ENCODE measurements at places on chromosomes 11 and 22.

GRCh38 chr11:32366666-32367065, 68.7 kb downstream of the WT1 start:
- no peak for DNase-seq

DNA sequence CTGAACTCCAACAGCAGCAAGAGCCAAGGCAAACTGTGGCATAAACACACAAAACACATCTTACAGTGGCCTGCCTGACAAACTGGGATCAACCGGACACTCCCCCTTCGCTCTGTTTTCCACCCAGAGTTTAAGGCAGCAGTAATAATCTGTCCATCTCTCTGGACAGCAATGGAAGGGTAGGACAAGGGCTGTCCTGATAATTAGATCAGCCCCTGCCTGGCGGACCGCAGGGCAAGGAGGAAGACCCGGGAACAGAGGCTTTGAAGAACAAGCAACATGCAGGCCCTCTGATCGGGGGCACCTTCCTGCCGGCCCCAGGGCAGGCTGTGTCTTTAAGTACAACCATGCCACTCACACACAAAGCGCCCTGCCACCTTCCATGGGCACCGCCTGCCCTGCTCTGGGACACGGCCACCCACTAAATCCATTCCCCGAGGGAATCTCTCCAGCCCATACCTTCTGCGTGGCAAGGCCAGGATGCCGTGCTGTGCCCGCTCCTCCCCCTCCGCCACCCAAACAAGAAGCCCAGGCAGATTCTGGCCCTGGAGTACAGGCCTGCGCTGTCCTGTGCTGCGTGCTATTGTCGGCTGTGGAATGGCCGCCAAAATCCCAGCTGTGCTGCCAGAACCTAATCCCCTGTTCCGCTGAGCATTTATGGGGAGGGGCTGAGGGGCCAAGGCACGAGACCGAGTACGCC, 38.8 kb downstream of the NUMA1 start:
- DNase-seq: peak; percentile 15

DNA sequence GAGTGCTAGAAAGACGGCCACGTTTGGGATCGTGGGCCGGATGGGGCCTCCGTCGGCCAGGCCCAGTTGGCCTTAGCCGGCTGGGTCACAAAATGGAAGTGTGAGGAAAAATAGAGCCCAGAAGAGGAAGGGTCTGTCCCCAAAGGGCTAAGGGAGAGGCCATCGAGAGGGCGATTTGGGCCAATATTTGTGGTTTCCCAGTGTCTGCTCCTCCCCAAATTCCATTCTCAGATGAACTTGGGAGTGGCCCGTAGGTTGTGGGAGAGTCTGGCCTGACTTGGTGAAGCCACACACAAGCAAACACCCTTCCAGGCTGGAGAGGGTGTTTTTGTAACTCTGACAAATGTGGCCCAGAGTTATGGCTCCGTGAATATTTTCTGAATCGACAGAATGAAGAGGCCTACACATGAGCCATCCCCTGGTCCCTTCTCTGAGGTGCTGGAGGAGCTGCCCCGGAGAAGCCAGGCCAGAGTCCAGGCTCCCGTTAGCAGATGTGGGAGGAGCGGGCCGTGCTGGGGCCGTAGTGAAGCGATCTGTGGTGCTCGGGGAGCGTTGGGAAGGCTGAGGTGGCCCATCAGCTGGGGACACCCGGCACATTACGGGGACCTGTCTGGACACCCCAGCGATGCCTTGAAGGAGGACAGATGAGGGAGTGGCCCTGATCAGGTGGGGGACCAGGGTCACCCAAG, 73.5 kb upstream of the PPARA start:
- DNase-seq: no peak

DNA sequence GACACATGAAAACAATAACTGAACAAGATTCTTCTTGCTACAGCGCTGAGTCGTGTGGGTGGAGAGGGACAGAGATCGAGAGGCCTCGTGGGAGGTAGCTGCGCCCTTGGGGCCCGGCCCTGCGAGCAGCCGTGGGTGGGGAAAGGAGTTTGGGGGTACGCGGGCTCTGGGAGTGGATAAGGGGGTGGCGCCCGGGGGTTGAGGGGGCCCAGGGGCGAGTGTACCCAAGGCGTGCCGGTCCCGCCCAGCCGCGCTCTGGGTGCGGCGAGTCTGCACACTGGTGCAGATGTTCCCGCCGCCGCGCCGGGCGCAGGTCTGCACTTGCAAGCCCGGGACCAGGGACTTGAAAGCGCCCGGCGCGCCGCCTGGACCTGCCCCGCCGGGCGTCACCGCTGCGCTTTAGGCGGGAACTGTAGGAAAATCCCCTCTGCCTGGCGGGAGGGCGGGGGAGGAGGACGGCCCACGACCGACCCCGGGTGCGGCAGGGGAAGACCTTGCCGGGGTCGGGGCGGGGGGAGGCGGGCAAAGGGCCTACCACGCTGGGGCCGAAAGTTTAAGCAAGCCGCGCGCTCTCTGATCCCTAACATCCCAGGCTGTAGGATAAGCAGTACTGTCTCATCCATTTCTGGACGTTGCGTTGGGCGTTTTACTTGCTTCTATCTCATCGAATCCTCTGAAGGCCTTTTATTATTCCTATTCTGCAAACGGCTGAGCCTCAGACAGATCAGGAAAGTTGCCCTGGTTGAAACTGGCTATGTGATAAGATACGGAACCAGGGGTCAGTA, 1.4 kb upstream of the KREMEN1 start:
- peak; percentile 38 for DNase-seq

GRCh38 chr22:25413620-25414019, 150.9 kb upstream of the GRK3 start:
- no peak for DNase-seq

Measured in activated T-cell treated with anti-CD3 and anti-CD28 coated beads for 48 hours (primary cell).